ENCODE measurements at places on chromosomes 2 and 18.
A peak's percentile ranks its signal among the peaks of the same experiment; 100 is the strongest.

- no peak for DNase-seq
Observed at GRCh38 chr2:202944408-202944807, 32.3 kb downstream of the CARF start.

- DNase-seq = no peak
Observed at GRCh38 chr18:54822872-54823845, 5.1 kb upstream of the RAB27B start.

DNA sequence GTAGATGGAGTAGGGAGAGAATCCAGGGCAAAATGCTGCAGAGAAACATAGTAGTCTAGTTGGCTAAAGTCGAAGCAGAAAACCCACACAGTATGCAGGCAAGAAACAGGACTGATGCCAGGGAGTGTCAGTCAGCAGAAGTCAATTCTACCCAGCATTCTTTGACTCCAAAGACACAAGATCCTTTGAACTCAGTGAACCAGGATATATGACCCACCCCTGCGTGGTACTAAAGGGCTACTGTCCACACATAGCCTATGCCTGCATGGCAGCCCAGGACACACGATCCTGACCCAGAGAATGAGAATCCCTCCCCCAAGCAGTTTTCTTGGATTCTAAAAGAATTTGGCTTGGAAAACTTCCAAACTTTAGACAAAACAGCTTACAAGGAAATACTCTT, 42.5 kb downstream of the ALK start:
- DNase-seq = no peak

- peak; percentile 65 for DNase-seq
Observed at GRCh38 chr2:66428986-66429612, 5.8 kb upstream of the MEIS1 start.

GRCh38 chr2:234458466-234458865, 38.4 kb downstream of the ARL4C start:
- no peak for DNase-seq

GRCh38 chr18:76251691-76252090, 243.4 kb downstream of the ZNF516 start:
- no peak for DNase-seq

DNA sequence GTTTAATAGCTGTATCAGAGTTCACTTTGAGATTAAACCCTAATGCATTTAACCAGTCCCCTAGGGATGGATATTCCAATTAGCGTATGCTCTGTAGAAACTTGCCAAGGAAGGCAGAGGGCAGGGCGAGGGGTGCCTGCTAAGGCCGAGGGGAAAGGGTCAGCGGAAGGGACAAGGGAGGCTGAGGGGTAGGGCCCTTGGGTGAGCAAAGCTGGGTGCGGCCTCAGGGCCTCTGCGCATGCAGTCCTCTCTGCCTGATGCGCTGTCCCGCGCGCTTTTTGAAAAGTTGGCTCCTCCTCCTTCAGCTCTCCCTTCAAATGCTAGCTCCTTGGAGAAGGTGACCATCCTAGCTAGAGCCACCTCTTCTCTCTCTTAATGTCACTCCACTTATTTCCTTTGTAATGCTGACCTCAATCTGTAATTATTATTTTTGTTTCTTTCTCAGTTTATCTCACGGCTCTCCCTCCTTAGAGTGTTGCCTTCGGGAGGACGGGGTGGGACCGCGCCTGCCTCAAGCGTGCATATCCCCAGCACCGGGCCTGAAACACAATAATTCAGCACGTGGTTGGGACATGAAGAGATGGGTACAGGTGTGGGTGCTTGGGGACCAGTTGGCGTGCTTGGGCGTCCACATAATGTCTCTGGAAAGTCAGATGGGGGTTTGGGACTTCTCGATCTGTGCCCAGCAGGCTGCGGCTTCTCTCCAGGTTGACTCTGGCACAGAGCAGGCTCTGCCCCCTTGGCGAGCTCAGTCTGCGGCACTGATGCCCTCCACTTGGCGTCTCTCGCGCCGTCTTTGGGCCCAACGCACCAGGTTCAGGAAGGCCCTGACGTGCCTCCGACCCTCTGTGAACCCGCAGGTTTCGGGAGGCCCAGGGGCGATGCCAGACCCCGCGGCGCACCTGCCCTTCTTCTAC, 10.0 kb downstream of the ZAP70 start:
- no peak for DNase-seq

- DNase-seq = no peak
Observed at GRCh38 chr18:36183987-36184386, 3.3 kb upstream of the MOCOS start.

DNA sequence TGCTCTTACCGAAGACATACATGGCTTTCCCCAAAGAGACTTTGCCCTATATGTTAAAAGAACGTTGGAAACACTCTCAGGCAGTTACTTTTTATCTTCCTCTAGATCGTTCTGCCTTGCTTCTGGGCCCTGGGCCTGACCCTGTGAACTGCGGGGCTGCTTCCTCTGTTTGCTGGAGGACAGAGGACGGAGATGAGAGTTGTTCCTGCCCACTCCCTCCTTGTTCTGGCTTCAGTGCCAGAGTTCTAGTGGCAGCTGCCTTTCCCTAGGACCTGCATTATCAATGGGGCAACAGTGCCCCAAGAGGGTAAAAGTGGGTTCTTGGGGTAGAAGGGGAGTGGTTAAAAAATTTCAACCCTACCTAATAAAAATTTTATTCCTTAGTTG, 6.5 kb upstream of the FN1 start:
- DNase-seq = no peak

DNA sequence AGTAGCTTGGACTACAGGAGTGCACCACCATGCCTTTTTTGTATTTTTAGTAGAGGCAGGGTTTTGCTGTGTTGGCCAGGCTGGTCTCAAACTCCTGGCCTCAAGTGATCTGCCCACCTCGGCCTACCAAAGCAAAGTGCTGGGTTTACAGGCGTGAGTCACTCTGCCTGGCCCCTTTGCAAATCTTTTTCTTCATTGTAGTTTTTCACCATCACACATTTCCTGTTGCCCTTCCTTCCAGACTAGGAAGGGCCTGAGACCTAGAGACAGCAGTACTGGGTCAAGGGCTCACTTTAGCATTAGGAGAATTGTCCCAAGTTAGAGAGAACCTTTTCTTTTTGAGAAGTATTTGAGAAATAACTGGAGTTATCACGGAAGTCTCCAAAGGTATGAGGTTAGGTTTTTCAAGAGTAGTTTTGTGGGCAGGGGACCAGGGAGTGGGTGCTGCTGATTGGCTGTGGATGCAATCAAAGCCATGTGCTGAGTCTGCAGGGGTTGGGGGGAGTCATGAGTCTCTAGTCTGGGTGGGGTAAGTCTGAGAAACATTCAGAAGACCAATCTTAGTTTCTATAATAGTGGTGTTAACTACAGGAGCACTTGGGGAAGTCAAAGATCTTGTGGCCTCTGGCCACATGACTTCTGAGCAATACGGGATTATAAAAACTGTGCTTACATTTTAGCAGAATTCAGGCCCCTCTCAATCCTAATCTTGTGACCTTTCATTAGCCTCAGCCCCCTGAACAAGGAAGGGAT, 23.7 kb downstream of the B3GNT2 start:
- DNase-seq = no peak

- no peak for DNase-seq
Observed at GRCh38 chr2:21559351-21559750, 435.6 kb downstream of the TDRD15 start.

DNA sequence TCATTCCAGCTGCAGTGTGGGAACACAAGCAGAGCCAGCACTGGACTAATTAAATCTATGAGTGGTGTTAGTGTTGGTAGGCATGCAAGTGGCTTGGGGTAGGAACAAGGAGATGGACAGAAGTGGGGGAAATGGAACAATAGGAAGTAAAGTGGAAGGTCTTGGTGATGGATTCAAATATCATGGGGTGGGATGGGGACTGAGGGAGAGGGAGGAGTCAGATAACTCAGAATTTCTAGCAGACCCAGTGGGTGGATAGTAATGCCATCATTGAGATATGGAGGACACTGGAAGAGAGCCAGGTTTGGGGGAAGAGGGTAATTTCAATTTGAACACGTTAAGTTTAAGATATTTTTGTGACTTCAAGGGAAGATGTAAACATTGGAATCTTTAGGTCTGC, 2.9 kb upstream of the LNPK start:
- DNase-seq = no peak

DNA sequence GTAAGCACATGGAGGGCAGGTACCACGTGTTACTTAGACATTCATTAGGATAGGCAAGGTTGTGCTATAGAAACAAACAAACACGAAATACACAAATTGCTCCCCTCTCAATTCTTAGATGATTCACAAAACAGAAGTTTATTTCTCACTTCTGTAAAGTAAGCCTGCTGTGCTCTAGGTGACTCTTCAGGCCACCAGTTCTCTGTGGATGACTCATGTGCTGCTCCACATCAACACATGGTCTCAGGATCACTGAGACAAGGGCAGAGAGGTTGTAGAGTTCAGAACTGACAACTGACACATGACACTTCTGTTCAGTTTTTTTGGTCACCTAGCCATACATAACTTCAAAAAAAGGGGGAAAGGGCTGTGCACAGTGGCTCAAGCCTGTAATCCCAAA, 70.6 kb downstream of the DAW1 start:
- no peak for DNase-seq

GRCh38 chr2:110682267-110682666, 4.4 kb upstream of the BUB1 start:
- DNase-seq = no peak

DNA sequence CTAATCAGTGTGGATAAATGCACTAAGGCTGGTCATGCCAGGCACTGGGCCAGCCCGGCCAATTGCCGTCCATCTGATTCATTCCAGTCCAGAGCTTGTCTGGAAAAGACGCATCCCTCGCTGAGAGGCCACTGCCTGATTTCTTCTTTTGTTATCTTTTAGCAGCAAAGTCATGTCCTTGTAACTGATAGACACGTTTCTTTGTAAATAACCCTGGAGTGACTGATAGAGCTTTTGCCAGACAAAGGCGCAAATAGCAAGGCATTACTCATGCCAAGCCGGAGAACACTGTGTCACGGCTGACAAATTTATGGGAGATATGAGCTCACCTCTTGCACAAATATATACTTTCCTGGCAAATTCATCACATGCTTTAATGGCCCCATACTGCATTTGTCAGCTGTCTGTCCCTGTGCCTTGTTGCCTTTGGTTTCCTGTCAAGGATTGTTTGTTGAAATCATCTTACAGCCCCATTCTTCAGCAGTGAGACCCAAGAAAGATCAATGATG, 164.4 kb downstream of the ETAA1 start:
- peak; percentile 46 for DNase-seq

DNA sequence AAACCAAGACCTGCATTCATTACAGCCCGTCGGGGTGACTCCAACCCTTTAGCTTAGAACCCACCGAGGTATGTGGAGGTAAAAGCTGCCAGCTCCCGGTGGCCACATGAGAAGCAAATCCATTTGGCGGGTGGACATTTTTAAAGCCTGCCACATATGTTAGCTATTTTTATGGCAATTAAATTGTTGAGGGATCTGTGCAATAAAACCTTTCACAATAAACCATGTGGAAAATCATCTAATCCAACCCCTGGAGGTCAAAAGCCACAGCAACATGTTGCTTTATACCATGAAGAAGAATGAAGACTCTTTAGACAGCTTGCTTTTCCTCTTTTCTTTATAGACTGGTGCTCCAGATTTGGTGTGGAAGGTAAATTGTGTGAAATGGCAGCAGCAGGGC, 176.3 kb downstream of the AGPS start:
- DNase-seq = no peak

DNA sequence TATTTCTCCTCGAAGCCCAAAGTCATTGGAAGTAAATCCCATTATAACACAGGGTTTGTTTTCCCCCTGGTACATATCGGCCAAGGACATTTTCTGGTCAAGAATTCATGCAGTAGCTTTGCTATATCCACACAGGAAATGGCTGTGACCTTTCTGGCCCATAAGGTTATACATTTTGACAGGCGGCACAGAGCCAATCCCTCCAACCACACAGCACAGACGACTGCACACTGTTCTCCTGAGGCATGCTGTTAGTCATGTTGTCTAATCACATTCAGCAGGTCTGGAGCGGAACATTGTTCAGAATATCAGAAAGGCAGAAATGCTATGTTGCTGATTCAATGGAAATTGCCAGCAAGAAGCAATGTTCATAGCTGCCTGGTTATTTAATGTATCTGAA, 742.3 kb upstream of the SLC8A1 start:
- no peak for DNase-seq

- no peak for DNase-seq
Observed at GRCh38 chr2:144507441-144508171, 12.3 kb downstream of the ZEB2 start.

DNA sequence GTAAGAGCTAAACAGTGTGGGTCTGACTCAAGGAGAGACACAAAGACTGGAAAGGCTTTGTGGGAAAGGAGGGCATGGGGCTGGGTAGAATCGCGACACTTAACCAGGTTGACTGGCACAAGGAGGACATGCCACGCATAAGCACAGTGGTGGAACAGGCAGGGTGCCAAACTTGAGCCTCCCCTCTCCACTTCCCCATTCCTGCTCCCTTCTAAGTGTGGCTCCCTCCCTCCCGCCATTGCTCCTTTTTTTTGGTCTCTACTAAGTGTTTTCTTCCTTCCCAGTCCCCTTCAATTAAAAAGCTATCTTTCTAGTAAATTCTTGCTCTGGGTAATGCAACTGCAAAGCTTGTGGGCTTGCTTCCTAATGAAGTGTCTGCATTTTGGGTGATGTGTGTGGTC, 40.3 kb upstream of the ZFP36L2 start:
- DNase-seq = no peak

DNA sequence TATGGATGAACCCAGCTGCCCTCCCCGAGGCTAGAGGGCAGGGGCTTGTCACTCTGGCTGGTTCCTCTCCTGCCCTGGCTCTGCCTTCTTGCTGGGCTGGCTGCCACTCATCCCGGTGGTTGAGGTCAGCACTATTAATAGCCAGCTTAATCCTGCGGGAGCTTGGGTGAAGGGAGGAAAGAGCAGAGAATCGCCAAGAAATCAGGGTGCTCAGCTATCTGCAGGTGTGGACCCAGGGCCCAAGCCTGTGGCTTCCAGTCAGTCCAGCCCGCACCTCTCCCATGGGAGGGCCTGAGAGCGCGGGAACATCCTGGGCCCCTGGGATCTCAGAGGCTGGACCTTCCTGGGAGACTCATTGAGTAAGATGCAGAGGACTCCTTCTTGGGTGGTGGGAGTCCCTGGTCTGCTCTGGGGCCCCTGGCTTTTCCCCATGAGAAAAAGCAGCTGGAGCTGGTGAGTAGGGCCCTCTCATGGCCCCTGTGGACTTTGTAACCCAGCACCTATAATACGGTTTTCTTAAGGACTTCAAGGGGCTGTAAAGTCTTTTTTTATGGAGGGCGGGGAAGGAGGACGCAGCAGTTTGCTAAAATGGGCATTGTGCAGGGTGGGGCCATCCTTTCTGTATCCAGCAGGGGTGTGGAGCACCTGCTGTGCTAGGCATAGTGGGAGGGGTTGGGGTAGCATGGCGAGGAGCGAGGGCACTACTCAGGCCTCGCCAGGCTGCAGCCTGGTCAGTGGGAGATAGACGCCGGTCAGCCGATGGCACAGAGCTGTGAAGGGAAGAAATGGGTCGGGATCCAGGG, 27.4 kb upstream of the CNNM3 start:
- no peak for DNase-seq

GRCh38 chr2:132896073-132896472, 226.1 kb upstream of the LYPD1 start:
- DNase-seq = no peak
